ENCODE measurements at places on chromosomes 6 and 20.

DNA sequence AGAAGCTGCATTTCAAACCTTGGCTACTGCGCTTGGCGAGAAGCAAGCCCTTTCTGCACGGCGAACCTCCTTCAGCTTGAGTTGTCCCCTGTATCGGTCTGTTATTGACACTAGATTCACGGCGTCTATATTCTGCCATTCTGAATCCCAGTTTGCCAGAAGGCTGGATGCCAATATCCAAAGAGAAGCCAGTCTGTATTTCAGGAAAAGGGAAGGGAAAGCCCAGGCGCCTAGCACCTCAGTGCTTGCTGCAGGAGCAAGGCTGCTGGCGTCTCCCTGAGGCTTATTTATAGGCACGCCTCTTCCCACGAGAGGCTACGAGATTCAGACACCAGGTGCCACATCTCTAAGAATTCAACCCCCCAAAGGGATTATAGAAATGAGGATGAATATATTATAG lies 89.6 kb upstream of the CDH4 start:
- no peak for DNase-seq

- no peak for DNase-seq
Measured at GRCh38 chr20:35541118-35541782, 628 bp upstream of the ERGIC3 start.

GRCh38 chr6:132218059-132218696 lies 183.1 kb downstream of the MOXD1 start:
- peak; percentile 29 for DNase-seq

GRCh38 chr20:48282591-48283228 lies 497.4 kb upstream of the SULF2 start:
- no peak for DNase-seq

DNA sequence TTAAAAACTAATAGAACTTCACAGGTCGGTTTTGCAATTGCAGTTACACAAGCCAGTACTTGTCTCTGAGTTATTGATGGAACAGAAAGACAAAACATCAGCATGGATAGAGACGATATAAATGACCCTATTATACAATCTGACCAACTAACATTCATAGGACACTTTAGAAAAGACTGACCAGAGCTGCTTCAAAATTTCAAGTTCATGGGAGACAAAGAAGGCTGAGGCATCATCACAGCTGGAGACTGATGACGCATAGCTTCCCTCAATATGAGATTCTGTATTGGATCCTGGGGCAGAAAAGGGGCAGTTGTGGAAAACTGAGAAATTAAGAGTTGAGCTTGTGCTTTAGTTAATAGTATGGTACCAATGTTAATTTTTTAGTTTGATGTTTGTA lies 174.0 kb downstream of the THBS2 start:
- DNase-seq: no peak

GRCh38 chr6:104682722-104683643 lies 176.7 kb downstream of the HACE1 start:
- no peak for DNase-seq

- no peak for DNase-seq
Measured at GRCh38 chr20:37316116-37316774, 26.8 kb downstream of the MANBAL start.

DNA sequence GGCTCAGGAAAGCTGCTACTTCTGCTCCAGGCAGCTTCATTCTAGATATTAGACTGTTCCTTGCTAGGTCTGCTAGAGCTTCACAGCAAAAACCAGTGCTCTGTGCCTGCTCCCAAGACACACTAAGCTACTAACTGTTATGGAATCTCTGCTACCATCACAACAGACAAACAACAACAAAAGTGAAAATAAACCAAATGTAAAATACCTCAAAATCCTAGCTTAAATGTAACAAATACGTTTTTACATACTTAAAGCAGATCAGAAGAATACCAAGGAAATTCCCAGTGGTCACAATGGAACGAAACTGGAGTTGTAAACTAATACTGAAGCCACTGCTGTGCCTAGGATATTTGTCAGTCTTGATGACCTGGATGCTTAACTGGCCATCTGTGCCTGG lies 84.6 kb upstream of the EZR start:
- no peak for DNase-seq

DNA sequence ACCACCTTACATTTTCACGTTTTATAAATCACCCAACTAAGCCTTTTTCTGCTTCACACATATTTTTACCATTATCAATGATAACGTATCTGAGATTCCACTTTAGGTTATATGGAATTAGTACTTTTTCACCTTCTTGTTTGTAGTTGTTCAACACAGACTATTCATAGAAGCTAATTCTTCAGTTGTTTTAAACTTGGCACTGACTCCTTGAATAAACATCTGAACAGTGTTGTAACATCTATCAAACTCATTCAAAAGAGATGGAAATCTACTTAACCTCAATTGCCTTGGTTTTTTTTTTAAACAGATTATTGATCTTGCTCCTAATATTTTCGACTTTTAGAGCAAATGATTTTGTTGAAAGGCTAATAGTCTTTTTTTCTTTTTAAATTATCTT lies 34.2 kb downstream of the PTPRA start:
- DNase-seq: no peak

- no peak for DNase-seq
Measured at GRCh38 chr6:66499851-66500250, 792.8 kb upstream of the EYS start.

DNA sequence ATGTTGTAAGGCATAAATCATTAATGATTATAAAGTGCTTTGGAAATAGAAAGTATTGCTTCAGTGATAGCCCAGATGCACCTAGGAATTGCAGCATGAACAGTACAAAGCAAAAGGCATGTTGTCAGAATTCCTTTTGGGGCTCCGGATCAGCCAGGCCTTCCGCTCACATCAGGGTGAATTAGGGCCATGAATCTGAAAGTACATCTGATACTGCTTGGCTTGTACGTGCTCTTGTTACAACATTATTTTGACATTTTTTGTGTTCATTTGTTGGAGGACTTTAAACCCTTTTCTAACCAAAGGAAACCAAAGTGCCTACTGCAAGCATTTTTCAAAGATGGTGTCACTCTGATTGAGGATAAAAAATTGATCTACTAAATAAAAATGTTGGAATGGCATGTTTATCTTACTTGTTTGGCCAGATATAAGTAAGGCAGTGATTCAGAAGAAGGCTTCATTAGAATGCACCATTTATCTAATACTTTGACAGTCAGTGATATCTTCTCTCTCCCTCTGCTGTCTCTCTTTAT lies 1005.6 kb upstream of the FLRT3 start:
- DNase-seq: no peak

- no peak for DNase-seq
Measured at GRCh38 chr6:157584036-157584435, 203.0 kb downstream of the ZDHHC14 start.

DNA sequence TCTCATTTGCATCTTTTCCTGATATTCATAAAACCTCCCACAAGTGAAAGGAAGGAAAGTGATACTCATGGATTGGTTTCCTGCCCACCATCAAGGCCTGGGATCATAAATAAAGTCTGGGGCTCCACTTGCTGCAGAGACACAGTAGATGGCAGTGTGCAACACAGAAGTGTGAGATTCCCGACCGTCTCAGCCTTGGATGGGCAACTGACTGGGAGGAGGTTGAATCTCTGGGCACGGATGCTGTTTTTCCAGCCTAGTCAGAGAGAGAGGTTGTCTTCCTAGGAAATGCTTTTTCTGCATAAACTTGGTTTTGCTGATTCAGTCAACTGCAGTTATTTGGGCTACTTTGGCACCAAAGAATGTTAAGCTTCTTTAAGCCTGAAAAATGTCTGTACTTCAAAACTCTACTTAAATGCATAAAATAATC lies 9.9 kb upstream of the RFPL4B start:
- DNase-seq: peak; percentile 64

- no peak for DNase-seq
Measured at GRCh38 chr6:84517741-84518530, 246.5 kb downstream of the TBX18 start.

GRCh38 chr6:43391440-43392031 lies 22.1 kb upstream of the ZNF318 start:
- DNase-seq: no peak

DNA sequence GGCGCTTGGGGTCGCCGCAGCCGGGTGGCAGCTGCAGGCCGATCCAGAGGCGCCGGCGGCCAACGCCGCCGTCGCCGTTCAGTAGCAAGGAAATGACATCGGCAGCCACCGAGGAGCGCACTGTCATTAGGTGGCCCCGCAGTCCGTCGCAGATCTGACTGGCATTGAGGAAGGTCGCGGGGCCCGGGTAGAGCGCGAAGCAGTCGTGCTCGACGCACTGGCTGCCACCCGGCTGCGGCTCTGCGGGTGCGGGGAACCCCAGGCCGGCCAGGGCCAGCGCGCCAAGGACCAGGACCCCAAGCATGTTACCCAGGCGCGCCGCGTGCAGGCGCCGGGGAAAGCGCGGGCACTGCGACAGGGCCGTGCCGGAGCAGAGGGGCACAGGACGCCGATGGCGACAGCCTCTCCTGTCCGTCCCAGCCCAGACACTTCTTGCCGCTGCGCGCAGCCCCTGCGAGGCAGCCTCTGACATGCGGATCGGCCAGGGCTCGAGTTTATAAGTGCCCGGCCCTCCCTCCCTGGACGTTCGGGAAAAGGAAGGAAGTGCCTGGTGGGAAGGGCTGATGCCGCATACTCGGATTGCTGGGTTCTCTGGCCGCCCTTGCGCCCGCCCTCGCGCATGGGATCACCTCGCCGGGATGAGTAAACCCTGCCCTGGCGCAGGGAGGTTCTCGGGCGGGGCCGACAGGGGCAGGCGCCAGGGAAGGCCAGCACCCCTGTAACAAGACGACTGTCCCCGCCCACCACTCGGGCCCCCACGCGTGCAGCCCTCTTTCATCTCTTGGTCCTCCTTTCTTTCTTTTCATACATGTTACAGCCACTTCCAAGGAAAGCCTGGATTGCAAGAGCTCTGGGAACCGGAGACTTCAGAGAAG lies at the start of gene THBD:
TSS of gene THBD (minus strand) at position 472 of the 875 bp plus-strand sequence. CDS start at position 304, 168 bp downstream.
- DNase-seq: peak; percentile 56

DNA sequence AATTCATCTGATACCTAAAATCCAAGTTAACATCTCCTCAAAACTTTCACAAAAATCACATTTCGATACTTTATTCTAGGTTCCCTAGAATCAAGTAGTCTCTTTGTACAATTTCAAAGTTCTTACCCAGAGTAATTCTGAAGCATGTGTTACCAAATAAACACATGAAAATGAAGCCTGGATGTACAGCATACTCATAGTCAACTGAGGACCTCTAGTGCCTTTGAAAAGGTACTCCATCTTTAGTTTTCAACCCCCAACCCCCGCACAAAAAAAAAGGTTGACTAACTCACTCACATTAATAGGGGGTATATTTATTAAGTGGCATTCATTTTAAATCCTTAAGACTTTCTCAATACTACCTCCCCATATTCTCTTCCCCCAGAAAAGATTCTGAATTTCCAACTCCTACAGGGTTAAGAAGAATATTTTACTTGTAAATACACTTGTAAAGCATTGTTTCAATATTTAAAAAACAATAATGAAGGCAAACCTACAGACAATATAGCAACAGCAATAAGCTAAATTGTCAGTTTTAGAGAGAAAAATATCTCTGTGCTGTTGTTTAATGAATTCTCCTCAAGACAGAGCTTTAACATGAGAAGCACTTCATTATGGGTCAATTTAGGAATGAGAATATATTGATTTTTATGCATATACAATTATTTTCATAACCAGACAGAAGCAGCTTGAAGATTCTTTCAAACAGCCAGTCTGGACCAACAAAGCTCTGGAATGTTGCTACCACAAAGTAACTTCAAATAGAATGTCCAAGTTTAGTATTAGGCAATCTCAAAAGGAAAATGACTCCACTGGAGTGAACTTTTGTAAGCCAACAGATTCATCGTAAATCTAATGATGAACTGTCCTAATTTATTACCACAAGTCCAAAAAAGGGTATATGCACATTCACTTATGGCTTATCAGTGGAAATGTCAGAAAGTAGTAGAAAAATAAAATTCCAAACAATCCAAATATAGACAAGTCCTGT lies 3.3 kb downstream of the PLN start:
- DNase-seq: peak; percentile 26

DNA sequence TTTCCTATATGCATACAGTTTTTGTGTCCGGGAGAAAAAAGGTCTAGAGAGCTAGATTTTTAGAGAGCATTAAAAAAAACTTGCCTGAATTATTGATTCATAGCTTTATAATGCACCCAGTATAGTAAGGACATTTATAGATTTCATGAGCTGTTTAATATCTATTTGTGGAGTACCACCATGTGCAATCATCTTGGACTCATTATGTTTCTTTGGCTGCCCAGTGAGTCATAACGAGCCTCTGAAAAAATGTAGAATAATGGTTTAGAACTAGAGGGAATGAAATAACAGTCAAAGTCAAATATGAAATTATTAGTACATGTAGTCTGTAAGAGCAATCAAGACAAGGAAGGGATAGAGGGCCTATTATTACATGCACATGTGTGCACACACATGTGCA lies 350.0 kb downstream of the CD83 start:
- no peak for DNase-seq

GRCh38 chr20:62087227-62087626 lies 21.5 kb upstream of the TAF4 start:
- no peak for DNase-seq

- DNase-seq: no peak
Measured at GRCh38 chr20:22180244-22180643, 404.1 kb downstream of the FOXA2 start.

DNA sequence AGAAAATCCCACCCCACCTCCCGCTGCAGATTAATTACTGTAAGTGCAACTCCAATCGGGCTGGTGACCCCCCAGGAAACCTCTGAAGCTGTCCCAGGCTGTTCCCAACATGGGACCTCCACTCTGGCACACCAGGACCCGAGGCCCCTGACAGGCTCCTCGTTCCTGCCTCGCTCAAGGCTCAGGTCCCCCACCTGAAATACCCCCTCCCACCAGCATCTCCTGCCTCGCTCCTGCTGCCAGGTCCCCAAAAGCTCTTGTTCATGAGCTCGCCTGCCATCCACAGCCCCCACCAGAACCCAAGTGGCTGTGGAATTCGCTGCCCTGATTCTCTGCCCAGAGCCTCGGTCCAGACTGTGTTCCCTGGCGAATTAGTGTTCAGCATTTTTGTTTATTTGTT lies 26.1 kb downstream of the NPEPL1 start:
- no peak for DNase-seq

DNA sequence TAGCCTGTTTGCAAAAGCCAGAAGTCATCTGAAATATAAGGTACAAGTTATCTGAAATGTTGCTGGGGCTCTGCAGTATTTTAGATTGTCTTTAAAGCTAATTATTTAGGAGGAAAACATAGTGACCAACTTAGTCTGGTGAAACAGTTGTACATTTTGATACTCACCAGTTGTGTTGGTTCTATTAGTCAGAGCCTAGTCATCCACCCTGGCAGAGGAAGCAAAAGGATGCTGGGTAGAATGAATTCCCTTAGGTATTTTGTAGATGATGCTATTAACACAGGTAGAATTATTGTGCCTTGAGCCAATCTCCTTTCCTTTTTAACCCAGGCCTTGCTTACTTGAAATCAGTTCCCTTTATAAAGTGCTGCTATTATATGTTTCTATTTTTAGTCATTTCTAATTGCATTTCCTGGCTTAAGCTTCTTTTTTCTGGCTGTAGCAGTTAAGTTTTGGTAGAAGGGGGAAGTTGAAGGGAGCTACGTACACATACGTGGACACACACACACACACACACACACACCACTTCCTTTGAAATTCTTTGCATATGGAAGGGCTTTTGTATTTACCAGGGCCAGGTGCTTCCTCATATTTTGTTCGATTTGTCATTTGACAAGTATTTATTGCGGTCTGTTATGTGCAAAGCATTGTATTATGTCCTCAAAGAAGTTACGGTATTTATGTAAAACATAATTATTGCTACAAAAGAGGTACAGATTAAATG lies 82.4 kb downstream of the RTN4IP1 start:
- peak; percentile 45 for DNase-seq
